ENCODE measurements at places on chromosomes 12 and 14.

GRCh38 chr12:66288121-66288520, 14.2 kb upstream of the HELB start:
- DNase-seq, result peak; percentile 60

DNA sequence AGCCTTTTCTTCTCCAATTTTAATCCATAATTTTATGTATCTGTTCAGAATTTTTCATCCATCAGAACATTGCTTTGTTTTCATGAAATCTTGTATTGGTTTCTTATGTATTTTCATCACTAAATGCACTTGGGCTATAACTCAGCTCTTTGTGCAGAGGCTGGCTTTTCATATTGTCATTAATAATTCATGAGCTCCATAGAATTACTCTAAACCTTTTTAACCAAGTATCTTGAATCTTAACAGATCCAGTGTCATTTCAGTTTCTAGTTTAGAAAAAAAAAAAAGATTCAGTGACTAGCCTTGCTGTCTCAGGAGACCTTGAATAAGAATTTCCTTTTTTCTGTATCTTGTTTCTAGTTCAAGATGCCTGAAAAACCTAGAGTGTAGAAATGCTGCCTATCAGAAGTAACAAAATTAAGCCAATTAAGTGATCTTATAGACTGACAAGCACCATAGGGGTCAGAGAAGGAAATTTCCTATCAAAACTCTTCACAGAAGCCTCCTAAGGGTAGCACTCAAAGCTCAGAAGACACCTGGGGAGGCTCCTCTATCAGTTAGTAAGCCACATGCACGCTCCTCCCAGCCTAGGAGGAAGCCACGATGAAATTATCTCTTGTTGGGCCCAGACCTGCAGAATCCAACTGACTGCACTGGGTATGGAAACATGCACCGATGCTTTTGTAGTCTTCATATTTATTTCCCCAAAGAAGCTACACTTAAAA, 163.4 kb downstream of the KICS2 start:
- DNase-seq, result no peak

- DNase-seq, result peak; percentile 89
Observed at GRCh38 chr14:64823305-64823861, 56.3 kb downstream of the SPTB start.

GRCh38 chr12:59068436-59068835, 148.1 kb upstream of the LRIG3 start:
- no peak for DNase-seq

- DNase-seq, result no peak
Observed at GRCh38 chr14:103070971-103071542, 13.0 kb upstream of the LBHD2 start.

DNA sequence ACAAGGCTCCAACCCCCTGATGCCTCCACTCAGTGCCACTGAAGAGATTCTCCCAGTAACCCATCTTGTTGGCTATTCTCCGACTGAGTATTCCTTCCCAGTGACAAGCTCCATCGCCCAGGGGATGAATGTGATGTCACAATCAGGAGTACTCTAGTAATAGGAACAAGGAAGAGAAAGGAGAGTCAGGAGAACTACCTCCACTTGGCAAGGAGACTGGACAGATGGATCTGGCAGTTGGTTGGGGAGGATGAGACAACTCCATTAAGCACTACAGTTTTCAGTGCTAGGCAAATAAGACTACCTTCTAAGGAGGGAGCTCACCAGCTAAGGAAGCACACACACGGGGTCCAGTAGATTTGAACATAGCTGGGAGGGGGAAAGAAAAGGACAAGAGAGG, 5.3 kb downstream of the RNF41 start:
- no peak for DNase-seq

Measured in hematopoietic multipotent progenitor cell treated with erythropoietin and hydrocortisone succinate and interleukin-3 and kit ligand, for 6 days (in vitro differentiated cells).